Caco-2 (cell line): ENCODE measurements at places on chromosomes 7 and 10. TPM values are rescaled to one million over a fixed set of nuclear protein-coding genes. Genes with fewer than 3 reads are reported as not detected.

DNA sequence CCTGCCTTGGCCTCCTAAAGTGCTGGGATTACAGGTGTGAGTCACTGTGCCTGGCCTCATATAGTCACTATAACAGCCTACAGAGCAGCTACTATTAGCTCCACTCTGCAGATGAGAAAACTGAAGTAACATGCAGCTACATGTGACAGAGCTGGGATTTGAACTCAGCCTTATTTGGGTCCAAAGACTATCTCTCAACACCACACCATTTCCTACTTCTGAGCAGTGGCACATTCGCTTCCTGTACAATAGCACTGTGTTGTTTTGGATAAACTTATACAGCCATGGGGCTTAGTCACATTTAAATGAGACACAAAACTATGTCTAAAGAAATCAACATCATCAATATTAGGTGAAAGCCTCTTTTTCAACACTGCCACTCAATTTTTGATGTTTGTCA lies 69.8 kb upstream of the DNAJB12 start:
- peaks cover 1% of the 10 kb centered on the region; the same call in 1 of the 2 replicates for H3K36me3 ChIP-seq
- no peaks in the 10 kb centered on the region for H3K27me3 ChIP-seq
- H3K4me3 ChIP-seq = no peak overlapping the region
- DNase-seq = no peak

The NODAL gene
- total RNA-seq = 0.59 and 1.3 TPM in 2 replicates

DNA sequence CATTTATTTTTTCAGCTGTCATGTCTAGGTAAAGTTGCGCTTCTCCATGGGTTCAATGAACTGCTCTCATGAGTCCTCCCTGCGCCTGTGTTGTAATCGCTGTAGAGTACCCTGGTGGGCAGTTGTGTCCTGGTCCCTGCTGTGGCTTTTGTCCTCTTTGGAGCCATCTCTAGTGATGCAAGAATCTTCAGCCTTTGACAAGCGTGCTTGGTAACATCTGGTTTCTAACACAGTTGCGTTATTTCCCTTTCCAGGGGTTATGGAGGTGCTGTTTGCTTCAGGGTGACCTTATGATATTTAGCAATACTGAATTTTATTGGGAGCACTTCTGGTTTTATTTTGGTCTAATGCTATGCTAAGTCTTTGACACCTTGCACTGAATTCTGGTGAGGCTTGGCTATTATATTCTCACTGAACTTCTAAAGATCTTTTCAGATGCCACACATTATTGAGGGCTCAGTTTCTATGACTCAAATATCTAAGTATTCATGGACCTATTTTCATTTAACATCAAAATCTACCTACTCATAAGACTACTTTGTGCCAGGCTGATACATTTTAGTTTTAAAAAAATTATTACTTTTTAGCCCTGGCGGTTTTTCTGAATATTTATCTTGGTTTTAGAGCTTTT lies 88.6 kb downstream of the FANK1 start:
- no peaks in the 10 kb centered on the region for H3K27me3 ChIP-seq
- H3K27ac ChIP-seq = no peak overlapping the region
- DNase-seq = no peak
- no peaks in the 10 kb centered on the region for H3K36me3 ChIP-seq
- H3K4me3 ChIP-seq = no peak overlapping the region
- no peaks in the 10 kb centered on the region for H3K4me1 ChIP-seq

The NANOS1 gene
- 4.6 and 5.9 TPM in 2 replicates for total RNA-seq

GRCh38 chr7:47636433-47637175 lies 54.7 kb upstream of the TNS3 start:
- H3K27ac ChIP-seq = no peak overlapping the region
- no peaks in the 10 kb centered on the region for H3K27me3 ChIP-seq
- no peak for DNase-seq
- no peaks in the 10 kb centered on the region for H3K36me3 ChIP-seq
- no peak overlapping the region for H3K4me3 ChIP-seq

GRCh38 chr10:112738606-112739591 lies 211.1 kb upstream of the TCF7L2 start:
- H3K4me1 ChIP-seq = peaks cover 56% of the 10 kb centered on the region
- H3K27ac ChIP-seq = peak overlapping the region; percentile 68
- no peak overlapping the region for H3K4me3 ChIP-seq
- no peaks in the 10 kb centered on the region for H3K36me3 ChIP-seq
- H3K27me3 ChIP-seq = no peaks in the 10 kb centered on the region

GRCh38 chr7:108442039-108442568 lies 14.1 kb downstream of the NRCAM start:
- no peak for DNase-seq
- peaks cover 45% of the 10 kb centered on the region for H3K4me1 ChIP-seq
- no peaks in the 10 kb centered on the region for H3K27me3 ChIP-seq
- H3K36me3 ChIP-seq = no peaks in the 10 kb centered on the region
- no peak overlapping the region for H3K4me3 ChIP-seq
- no peak overlapping the region for H3K27ac ChIP-seq

GRCh38 chr7:92723205-92723604 lies 113.2 kb downstream of the CDK6 start:
- no peak overlapping the region for H3K27ac ChIP-seq
- H3K36me3 ChIP-seq = peaks cover 7% of the 10 kb centered on the region
- DNase-seq = no peak
- H3K4me3 ChIP-seq = no peak overlapping the region
- no peaks in the 10 kb centered on the region for H3K27me3 ChIP-seq
- no peaks in the 10 kb centered on the region for H3K4me1 ChIP-seq

GRCh38 chr10:110365356-110366143 lies 60.8 kb upstream of the SMNDC1 start:
- no peaks in the 10 kb centered on the region for H3K36me3 ChIP-seq
- H3K27ac ChIP-seq = no peak overlapping the region
- H3K4me1 ChIP-seq = no peaks in the 10 kb centered on the region; the same call in 1 of the 2 replicates
- no peaks in the 10 kb centered on the region for H3K27me3 ChIP-seq

- H3K36me3 ChIP-seq = peaks cover 2% of the 10 kb centered on the region; the same call in 1 of the 2 replicates
- H3K27me3 ChIP-seq = no peaks in the 10 kb centered on the region
- 0 out of 2 replicates have a peak, but pooled peaks cover 4% of the 10 kb centered on the region for H3K4me1 ChIP-seq
- no peak overlapping the region for H3K4me3 ChIP-seq
- DNase-seq = no peak
- no peak overlapping the region for H3K27ac ChIP-seq
Observed at GRCh38 chr7:22146961-22147512, 201.3 kb upstream of the CDCA7L start.
